ENCODE measurements at places on chromosomes 7 and 10. TPM values are rescaled to one million over a fixed set of nuclear protein-coding genes. Genes with fewer than 3 reads are reported as not detected.

The UPK3BL2 gene
- 1.7 TPM for total RNA-seq

The DLD gene
- 40.1 TPM for total RNA-seq

The FXYD4 gene
- total RNA-seq = not detected

The OR2A7 gene
- total RNA-seq = 0.14 TPM

The PRLHR gene
- total RNA-seq = not detected

The CYREN gene
- 43.8 TPM for total RNA-seq

The HOXA3 gene
- total RNA-seq = 1.8 TPM

The NACAD gene
- 0.83 TPM for total RNA-seq

The C7orf57 gene
- not detected for total RNA-seq

The CFTR gene
- 0.14 TPM for total RNA-seq

Data from smooth muscle cell of bladder (primary cell).